Suppressor macrophage treated with lipopolysaccharide for 1 hour (primary cell): ENCODE measurements at places on chromosomes 7 and 10.

GRCh38 chr7:112080978-112081377 is 125.2 kb downstream of the DOCK4 start:
- peak; percentile 97 for DNase-seq

GRCh38 chr10:69696073-69696731 is 66.2 kb downstream of the FAM241B start:
- DNase-seq = peak; percentile 41

GRCh38 chr10:99548041-99548530 is 15.3 kb downstream of the NKX2-3 start:
- no peak for DNase-seq

- DNase-seq = no peak
These were observed 19.3 kb upstream of the ING3 start for GRCh38 chr7:120931243-120931642.

- peak; percentile 40 for DNase-seq
These were observed 37.8 kb downstream of the CLRN3 start for GRCh38 chr10:127854769-127855590.

GRCh38 chr10:119364645-119365600 is 157.6 kb downstream of the GRK5 start:
- DNase-seq = no peak

DNA sequence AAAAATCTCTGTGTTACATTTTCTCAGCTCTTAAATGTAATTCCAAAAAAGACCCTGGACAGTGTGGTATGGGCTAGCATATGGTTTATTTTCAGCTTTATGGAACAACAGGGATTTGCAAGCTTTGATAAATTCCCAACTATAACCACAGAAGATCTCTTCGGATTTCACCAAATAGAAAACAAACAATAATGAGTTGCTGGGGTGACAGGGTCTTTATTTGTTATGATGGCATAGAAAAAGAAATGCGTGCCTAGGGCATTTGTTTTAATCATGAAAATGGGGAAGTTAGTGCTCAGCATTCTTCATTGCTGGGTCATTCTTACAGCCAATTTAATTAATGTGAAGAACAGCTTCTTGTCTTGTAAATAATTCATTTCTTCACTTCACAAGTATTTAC is 139.0 kb downstream of the LRRN3 start:
- no peak for DNase-seq

- DNase-seq = no peak
These were observed 6.1 kb downstream of the RBM20 start for GRCh38 chr10:110650265-110650668.

DNA sequence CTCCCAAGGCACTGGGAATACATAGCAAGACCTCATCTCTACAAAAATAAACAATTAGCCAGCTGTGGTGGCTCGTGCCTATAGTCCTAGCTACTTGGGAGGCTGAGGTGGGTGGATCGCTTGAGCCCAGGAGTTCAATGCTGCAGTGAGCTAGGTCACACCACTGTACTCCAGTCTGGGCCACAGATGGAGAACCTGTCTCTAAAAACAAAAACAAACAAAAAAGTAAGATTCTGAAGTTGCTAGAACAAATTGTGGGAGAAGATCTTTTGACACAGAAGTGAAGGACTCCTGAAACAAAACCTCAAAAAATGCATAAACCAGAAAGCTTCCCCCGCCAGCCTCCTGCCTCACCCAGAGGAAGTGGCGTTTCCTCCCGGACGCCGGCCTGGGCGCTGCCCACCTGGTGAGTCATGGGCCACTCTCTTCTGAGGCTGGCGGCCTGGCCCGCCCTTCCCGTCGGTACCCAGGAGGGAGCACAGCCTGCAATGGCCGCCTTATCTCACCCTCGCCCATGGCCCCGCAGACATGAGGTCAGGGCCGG is 25.4 kb upstream of the ELN start:
- peak; percentile 91 for DNase-seq

- no peak for DNase-seq
These were observed 112.1 kb downstream of the GALNT11 start for GRCh38 chr7:152137476-152138025.

DNA sequence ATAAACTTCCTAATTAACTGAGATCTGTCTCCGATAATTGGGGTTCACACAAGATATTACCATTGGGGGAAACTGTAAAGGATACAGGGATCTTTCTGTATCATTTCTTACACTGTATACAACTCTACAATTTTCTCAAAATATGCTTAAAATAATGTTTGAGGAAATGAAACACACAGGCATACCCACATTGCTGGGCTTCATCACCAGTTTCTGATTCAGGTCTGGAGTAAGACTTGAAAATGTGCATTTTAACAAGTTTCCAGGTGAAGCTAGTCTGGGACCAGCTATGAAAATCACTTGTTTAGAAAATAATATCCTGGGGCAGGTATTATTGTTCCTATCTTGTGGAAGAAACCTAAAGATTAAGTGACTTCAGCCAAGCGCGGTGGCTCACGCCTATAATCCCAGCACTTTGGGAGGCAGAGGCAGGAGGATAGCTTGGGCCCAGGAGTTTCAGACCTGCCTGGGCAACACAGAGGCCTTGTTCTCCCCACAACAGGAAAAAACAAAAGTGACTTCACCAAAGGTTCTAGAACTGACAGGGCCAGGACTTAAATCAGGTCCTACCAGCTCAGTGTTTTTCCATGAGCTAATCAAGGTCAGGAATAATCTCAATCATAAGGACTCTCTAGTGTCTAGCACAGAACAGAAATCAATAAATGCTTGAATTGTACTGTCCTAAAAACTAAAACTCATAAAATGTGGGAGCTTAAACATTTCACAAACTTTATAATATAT is 12.6 kb downstream of the TOMM7 start:
- DNase-seq = no peak

GRCh38 chr7:121219026-121219425 is 109.8 kb upstream of the WNT16 start:
- no peak for DNase-seq
